ENCODE measurements at places on chromosomes 3 and 15. TPM values are rescaled to one million over a fixed set of nuclear protein-coding genes. Genes with fewer than 3 reads are reported as not detected.
A peak's percentile ranks its signal among the peaks of the same experiment; 100 is the strongest.

The COL6A5 gene
- total RNA-seq: not detected

GRCh38 chr3:192121923-192122322, 605.4 kb downstream of the FGF12 start:
- H3K27ac ChIP-seq: no peak overlapping the region
- H3K27me3 ChIP-seq: no peaks in the 10 kb centered on the region
- DNase-seq: no peak
- H3K36me3 ChIP-seq: no peaks in the 10 kb centered on the region
- no peaks in the 10 kb centered on the region for H3K4me1 ChIP-seq

GRCh38 chr3:53079147-53079546, 33.3 kb upstream of the SFMBT1 start:
- no peak overlapping the region for H3K4me3 ChIP-seq
- H3K36me3 ChIP-seq: no peaks in the 10 kb centered on the region
- H3K4me1 ChIP-seq: no peaks in the 10 kb centered on the region
- no peak overlapping the region for H3K27ac ChIP-seq
- no peak for DNase-seq
- no peaks in the 10 kb centered on the region for H3K27me3 ChIP-seq

The GOLGA6L4 gene
- 0.96 TPM for total RNA-seq

The BUB1B gene
- 89.5 TPM for total RNA-seq

The ZNF710 gene
- 16.6 TPM for total RNA-seq

- peak overlapping the region; percentile 74 for H3K4me3 ChIP-seq
- no peaks in the 10 kb centered on the region for H3K27me3 ChIP-seq
- peaks cover 73% of the 10 kb centered on the region for H3K4me1 ChIP-seq
- DNase-seq: peak; percentile 81
- peaks cover 24% of the 10 kb centered on the region for H3K36me3 ChIP-seq
These were observed 10.2 kb downstream of the SNRK start for GRCh38 chr3:43296565-43296964.

- DNase-seq: no peak
- H3K4me1 ChIP-seq: peaks cover 23% of the 10 kb centered on the region
- no peaks in the 10 kb centered on the region for H3K27me3 ChIP-seq
- no peak overlapping the region for H3K27ac ChIP-seq
These were observed 2.6 kb upstream of the PLA2G4B start for GRCh38 chr15:41836073-41836472.

GRCh38 chr15:78981532-78982313, 36.9 kb upstream of the CTSH start:
- peaks cover 11% of the 10 kb centered on the region for H3K4me1 ChIP-seq
- no peaks in the 10 kb centered on the region for H3K36me3 ChIP-seq
- DNase-seq: no peak
- no peak overlapping the region for H3K4me3 ChIP-seq
- no peak overlapping the region for H3K27ac ChIP-seq
- peaks cover 8% of the 10 kb centered on the region for H3K27me3 ChIP-seq

The TIPIN gene
- 40.2 TPM for total RNA-seq

- H3K27ac ChIP-seq: peak overlapping the region; percentile 79
- H3K27me3 ChIP-seq: peaks cover 25% of the 10 kb centered on the region
- no peaks in the 10 kb centered on the region for H3K36me3 ChIP-seq
- H3K4me3 ChIP-seq: peak overlapping the region; percentile 16
These were observed 5.1 kb upstream of the IQSEC1 start for GRCh38 chr3:13078163-13078905.

Measured in activated CD8-positive, alpha-beta memory T cell treated with anti-CD3 and anti-CD28 coated beads, Interleukin-2, amount 10 ng/mL, durations not matched to agents 7 days and 5 days (primary cell).